ENCODE measurements at places on chromosomes 11 and 22. TPM values are rescaled to one million over a fixed set of nuclear protein-coding genes. Genes with fewer than 3 reads are reported as not detected.

Gene TBX1
- total RNA-seq: 2.5 TPM

Gene GP1BB
- total RNA-seq: 2.4 TPM

- DNase-seq: no peak
These were observed 144.4 kb upstream of the LARGE1 start for GRCh38 chr22:34064696-34065095.

GRCh38 chr11:72321381-72321996 lies 77.5 kb upstream of the PHOX2A start:
- DNase-seq: no peak

Gene BRSK2
- 24.2 TPM for total RNA-seq

DNA sequence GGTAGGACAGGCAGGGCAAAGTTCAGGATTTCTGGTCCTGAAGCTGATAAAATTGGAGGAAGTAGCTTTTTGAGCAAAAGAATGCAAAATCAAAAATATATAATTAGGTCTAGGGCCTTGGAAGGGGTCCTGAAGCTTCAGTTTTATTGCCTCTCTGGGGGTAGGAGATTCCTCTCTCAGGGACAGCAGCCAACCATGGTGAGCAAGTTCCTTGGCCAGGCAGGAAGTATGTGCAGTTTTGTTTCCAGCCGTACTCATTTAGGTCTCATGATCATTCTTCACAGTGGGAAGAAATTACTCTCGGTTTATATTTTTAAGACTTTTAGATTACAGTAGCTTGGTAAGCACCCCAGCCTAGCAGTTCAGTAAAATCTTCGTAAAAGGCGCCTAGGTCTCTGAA lies 2.9 kb upstream of the RAB38 start:
- DNase-seq: no peak

DNA sequence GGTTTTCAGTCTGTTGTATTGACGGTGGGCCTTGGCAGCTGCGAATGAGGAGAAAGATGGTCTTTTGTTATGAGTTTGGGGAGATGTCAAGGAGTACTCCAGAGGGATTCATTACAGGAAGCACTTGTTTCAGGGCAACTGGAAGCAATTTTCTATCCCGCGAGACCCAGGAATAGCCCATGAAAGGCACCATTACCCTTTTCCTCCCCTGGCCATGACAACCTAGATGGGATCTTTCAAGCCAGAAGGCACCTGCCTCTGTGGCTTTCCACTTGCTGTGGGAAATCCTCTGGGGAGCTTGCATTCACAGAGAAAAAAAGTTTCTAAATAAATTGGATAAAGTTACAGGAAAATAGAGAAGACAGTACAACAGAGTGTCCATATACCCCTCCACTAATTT lies 2.7 kb downstream of the ZNF215 start:
- DNase-seq: no peak

GRCh38 chr11:45057938-45058646 lies 88.3 kb upstream of the PRDM11 start:
- no peak for DNase-seq

Gene MOV10L1
- total RNA-seq: not detected

DNA sequence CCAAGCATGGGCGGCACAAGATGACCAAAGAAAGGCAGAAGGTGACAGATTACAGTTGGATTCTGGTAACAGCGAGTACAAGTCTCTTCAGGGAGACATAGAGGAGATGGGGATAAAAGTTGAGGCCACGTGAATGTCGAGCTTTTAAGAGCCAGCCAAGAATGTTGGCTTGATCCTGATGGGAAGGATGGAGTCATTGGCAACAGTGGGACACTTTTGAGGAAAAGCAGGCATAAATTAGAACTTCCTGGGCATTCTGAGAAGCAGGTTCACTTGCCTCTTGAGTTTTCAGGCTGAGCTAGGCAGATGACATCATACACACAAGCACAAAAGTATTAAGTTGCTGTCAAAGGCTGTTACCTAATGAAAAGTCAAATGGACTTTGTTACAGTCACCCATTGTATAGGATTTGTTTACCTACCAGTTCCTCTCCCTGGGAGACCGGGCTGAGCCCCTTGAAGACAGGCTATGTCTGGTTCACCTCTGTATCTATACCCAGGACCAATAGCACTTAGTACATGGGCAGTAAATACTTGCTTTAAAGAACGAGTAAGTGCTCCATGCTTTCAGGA lies 41.1 kb downstream of the TNRC6B start:
- DNase-seq: peak; percentile 18

GRCh38 chr11:2272228-2272945 lies 2.0 kb upstream of the ASCL2 start:
- DNase-seq: no peak

Gene FERMT3
- 6.6 TPM for total RNA-seq

Gene SLC22A6
- not detected for total RNA-seq

GRCh38 chr11:126578021-126578420 lies 222.5 kb downstream of the ST3GAL4 start:
- DNase-seq: no peak

DNA sequence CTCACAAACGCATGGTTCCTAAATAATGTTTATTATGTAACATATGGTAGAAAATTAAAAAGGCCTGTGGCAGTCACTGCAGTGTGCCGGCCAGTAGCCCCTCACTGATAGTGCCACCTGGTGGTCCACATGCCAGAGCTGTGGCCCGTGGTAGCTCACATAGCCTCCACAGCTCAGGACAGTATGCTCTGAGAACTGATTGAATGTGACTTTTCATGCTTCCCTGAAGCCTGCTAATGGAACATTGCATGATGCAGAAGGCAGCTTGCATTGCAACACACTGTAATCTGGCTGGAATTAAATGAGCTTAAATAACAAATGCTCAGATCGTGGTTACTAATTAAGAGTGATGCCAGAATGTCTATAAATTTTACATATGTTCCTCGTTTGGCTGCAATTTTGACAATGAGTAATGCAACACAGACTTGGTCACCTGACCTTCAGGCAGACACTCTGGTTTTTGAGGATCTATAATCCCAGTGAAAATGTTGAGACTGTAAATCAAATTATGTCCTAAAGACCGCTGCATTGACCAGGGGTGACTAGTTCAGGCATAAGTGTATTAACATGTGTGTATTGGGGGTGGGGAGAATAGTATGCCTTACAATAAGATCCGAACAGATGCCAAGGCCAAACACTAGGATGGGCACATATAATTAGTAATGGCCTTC lies 566.4 kb downstream of the METTL15 start:
- DNase-seq: peak; percentile 51

GRCh38 chr22:40553014-40553554 lies 83.4 kb downstream of the MRTFA start:
- DNase-seq: peak; percentile 53

DNA sequence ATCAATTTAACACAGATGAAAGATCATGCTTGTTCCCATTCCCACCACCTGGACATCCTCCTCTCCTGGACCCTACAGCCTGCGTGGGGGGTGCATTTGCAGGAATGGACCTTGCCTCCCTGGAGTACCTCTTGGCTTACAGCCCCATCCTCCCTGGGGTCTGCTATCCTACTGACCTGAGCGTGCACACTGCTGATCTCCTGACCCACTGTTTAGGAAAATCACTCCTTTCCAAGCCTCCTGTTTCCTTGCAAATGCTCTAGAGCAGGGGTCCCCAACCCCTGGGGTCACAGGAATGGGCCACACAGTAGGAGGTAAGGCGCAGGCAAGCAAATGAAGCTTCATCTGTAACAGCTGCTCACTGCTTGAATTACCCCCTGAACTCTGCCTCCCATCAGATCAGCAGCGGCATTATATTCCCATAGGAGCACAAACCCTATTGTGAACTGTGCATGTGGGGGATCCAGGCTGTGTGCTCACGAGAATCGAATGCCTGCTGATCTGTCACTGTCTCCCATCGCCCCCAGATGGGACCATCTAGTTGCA lies 88.2 kb upstream of the SEPTIN5 start:
- DNase-seq: no peak

DNA sequence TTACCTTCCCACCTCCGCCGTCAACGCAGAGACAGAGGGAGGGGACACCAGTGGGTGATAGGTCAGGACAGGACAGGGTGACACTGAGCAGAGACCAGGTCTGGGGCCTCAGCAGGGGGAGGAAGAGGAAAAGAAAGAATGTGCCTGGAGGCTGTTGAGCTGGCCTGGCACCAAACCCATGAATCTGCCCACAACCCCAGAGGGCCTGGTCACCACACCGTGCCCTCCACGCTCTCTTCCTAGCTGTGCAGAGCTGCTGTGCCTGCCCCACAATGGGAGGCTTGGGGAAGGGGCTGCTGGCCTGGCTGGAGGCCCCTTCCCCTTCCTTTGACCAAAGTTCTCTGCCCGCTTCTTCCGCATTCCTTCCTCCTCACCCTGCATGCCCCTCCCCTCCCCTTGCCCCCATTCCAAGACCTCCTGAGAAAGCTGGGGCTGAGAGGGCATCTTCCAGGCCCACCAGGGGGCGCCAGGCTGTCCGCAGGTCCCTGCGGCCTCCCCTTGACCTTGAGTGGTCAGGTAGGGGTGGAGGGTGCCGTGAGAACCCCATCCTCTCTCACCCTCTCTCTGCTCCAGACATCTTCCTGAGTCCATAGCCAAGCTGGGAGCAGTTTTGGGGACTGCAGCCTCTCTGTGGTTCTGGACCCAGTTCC lies 11.0 kb upstream of the CACNA1I start:
- peak; percentile 81 for DNase-seq

GRCh38 chr11:1733009-1733715 lies 17.2 kb downstream of the IFITM10 start:
- DNase-seq: no peak

Gene DEPDC7
- 4.4 TPM for total RNA-seq

Gene SHISA8
- 0.72 TPM for total RNA-seq

- DNase-seq: no peak
These were observed 587.5 kb upstream of the B3GAT1 start for GRCh38 chr11:134999590-134999989.

DNA sequence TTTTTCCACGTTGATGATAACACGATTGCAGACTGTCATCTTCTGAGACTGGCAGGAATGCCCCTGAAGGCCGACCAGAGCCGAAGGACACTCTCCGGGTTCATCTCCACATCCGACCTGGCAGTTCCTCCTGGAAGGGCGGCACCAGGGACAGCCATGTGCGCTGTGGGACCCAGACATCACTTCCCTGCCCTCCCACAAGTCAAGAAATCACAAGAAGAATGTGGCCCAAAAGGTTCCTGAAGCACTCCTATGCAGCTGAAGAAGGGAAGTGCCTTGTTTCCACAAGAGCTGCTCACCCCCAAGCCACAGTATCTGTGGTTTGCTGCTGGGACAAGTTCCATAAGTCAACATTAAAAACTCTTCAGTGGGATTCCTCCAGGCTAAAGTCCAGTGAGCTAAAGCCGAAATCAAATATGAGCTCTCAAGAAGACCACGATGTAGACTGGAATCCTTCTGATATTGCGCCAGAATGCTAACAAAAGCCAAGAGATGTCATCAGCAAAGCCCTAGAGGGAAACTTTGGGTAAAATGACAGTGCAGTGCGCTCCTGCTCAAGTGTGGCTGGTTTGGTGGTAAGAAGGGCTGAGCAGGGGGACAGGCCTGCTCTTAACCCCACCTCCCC lies 21.2 kb downstream of the PACSIN2 start:
- no peak for DNase-seq

Gene OR5AR1
- total RNA-seq: not detected

- no peak for DNase-seq
These were observed 24.4 kb downstream of the METTL15 start for GRCh38 chr11:28132548-28132947.

GRCh38 chr11:62853279-62853965 lies 14.0 kb upstream of the WDR74 start:
- no peak for DNase-seq

Gene PRG3
- not detected for total RNA-seq

Gene TMEM121B
- 8.1 TPM for total RNA-seq

DNA sequence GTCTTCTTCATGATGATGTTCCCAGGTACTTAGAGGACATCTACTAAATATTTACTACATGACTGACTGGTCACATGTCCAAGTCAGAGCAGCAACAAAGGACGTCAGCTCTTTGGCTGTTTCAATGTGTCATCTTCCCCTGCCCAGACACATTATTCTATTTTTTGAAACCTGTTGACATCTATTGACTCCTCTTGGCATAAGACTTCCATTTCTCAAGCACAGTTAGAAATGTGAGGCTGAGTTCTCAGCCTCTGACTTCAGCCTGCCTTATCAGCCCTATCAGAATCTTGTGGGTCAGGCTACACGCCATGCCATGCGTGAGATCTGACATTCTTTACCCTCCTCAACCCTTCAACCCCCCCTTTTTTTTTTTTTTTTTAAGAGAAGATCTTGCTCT lies 63.8 kb downstream of the SC5D start:
- no peak for DNase-seq

DNA sequence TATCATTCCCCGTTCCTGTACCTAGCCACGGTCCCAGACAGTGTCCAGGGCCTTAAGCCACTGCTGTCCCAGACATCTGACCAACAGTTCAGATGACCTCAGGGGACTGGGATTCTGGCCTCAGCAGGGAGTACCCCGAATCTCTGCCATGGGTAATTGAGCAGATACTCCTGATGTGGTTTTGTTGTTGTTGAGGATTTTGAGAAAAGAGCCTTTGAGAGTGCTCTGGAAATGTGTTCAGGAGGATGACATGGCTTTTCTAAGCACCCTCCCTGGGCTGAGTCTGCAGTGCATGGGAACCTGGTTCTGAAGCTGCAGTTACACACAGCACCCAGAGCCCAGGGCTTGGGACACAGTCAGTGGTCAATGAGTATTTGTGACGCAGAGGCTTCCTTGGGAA lies 30.4 kb downstream of the ADAMTS15 start:
- no peak for DNase-seq

DNA sequence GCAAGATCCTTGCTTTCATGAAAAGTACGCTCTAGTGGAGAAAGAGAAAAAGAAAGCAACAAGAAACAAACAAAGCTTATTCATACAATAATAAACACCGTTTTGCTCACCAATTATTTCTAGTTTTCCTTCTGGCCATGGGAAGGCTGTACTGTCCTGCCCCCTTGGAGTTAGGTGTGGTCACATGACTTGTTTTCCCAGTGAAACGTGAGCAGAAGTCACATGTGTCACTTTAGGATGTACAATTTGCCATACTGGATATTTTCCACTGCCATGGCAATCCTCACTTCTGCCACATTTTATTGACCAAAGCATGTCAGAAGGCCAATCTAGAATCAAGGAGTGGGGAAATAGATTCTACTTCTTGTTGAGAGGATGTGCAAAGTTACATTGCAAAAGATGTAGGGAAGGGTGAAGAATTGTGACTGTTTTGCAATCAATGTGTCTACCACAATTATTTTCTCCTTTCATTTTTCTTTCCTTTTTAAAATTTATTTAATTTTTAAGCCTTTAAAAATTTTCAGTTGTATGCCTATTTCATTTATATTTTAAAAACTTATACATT lies 24.3 kb upstream of the TRAF6 start:
- no peak for DNase-seq

- DNase-seq: no peak
These were observed 40.1 kb downstream of the MUC5B start for GRCh38 chr11:1263010-1263409.

Gene NLRP10
- not detected for total RNA-seq
